ENCODE measurements at places on chromosomes 1 and 21.

- no peak for DNase-seq
Observed at GRCh38 chr1:182367926-182368325, 23.7 kb downstream of the GLUL start.

GRCh38 chr1:230105754-230106625 is 39.0 kb downstream of the GALNT2 start:
- DNase-seq: peak; percentile 24

- DNase-seq: no peak
Observed at GRCh38 chr1:58588396-58588795, 11.3 kb upstream of the TACSTD2 start.

DNA sequence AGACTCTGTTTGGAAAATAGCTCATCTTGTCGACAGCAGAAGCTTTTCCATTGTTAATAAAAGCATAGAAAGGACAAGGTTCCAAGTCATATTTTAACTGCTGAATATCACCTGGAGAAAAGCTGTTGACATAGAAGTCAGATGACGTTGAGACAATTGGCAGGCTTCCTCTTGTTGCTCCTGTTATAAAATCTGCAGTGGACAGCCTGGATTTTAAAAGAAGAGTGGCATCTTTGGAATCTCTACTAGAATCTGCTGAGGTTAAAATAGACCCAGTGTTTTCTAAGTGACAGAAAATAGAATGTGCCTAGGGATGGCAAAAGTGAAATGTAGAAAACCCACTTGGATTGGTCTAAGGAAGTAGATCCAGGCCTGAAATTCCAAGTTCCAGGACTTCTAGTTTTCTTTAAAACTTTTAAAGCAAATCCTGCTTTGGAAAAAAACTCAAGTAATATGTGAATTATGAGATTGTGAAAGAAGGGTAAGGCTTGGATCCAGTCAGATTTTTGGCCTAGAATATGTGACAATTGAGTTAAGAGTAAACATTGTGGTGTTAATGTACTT is 53.6 kb upstream of the NEXN start:
- no peak for DNase-seq

GRCh38 chr1:247322849-247323586 is 8.6 kb downstream of the ZNF496 start:
- DNase-seq: peak; percentile 37

DNA sequence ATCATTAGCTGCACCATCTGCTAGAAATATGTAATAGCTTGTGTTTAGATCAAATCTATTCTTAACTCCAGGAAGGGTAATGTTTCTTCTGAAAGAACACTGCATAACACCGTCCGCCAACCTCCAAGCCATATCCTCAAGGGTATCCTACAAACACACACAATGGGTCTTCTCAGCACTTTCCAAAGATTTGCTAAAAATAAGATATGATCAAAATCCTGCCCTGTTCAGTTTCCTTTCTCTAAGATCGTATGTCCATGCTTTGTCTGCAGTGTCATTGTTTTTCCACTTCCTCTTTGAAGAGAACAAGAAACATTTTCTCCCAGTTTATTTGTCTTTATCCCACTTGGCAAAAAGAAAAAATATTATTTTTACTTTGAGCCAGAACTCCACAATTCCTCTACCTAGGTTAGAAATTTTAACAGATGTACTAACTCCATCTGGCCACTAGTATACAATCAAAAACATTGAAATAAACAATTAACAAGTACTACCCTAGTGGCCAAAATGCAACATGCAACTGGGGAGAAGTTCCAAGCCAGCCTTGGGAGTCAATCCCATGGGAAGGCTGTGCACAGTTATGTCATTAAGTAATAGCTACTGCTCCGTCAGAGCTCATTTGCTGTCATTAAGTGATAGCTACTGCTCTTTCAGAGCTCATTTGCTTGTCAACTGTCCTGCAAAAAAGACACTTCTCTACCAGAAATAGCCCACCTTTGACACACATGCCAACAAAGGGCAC is 37.8 kb downstream of the FRRS1 start:
- no peak for DNase-seq

- DNase-seq: no peak
Observed at GRCh38 chr1:237736372-237737029, 154.2 kb downstream of the ZP4 start.

GRCh38 chr1:10979483-10979920 is 33.0 kb upstream of the TARDBP start:
- DNase-seq: no peak

- no peak for DNase-seq
Observed at GRCh38 chr1:202010180-202011015, at the start of gene ELF3. Gene ELF3 (plus strand): TSS chr1:202010587. CDS start chr1:202011137, 550 bp downstream.

DNA sequence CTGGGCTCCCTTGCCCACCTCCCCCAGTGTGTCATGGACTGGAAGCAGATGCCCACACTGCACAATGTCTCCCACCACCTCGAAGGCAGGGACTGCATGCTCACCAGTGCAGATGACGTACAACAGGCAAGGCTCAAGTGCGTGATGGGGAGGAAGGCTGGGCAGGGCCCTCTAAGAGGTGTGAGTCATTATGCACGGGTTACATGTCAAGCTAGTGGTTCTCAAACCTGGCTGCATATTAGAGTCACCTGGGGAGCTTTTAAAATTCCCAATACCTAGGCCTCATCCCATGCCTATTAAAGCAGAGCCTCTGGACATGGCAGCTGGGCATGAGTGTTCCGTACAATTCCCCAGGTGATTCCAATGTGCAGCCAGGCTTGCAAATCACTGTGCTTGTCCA is 137.9 kb upstream of the NGF start:
- no peak for DNase-seq

GRCh38 chr1:70299472-70299871 is 55.0 kb downstream of the ANKRD13C start:
- no peak for DNase-seq

DNA sequence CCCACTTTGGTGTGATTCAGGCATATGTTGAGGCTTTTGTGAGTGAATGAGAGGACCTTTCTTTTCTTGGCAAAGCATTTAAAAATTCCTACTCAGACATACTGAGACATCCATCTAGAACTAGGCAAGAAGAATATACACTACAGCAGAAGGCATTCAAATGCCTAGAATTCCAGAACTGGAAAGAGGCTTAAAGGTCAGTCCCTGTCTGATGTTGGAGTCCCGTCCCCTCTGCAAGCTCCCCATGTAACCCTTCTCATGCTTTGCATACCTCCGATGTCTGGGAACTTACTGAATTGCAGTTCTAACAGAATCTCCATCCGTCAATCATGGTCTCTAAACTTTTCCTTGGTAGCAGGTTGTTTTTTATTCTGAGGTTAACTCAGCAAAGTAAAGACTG is 152.9 kb downstream of the ATP6V1G3 start:
- no peak for DNase-seq

- DNase-seq: no peak
Observed at GRCh38 chr1:173093691-173094445, 43.1 kb upstream of the TNFSF18 start.

DNA sequence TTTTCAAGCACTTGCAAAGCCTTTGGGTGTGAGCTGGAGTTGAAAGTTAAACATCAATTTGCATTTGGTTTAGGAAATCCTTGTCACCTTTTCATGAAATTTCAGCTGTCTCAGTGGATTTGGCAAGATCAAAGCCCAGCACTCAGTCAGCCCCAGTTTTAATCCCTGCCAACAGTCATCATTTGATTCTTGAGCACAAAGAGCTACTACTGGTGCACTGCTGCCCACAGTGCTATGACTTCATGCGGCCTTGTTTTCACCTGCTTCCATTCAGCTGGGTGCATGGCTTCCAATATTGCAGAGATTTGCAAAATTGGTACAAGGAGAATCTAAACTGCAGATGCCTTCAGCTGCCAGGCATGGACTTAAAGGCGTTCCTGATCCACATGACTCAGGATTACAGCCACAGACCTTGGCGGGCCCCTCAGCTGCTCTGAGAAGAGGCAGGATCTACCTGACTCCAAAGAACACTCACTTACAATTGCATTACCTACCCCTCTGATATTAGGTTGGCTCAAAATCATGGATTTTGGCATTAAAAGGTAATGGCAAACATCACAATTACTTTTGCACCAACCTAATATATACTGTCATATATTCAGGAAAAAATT is 259.1 kb downstream of the DSCAM start:
- DNase-seq: no peak

DNA sequence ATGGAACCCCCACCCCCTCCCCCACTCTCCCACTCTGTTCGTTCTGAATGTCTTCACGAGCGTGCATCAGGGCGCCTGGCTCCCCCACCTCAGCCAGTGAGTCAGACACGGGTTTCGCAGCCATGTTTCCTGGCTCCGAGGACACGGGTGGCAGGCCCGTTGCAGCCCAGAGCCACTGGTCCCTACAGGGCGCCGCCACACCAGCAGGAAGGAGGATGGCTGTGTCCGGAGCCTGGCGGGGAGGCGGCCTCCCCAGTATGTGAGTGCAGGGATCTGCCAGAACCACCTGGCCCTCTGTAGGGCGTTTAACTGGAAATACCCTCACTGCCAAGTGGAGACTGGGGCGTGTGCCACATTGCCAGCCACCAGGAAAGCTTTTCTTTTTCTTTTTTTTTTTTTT is 18.5 kb downstream of the CSTB start:
- no peak for DNase-seq

DNA sequence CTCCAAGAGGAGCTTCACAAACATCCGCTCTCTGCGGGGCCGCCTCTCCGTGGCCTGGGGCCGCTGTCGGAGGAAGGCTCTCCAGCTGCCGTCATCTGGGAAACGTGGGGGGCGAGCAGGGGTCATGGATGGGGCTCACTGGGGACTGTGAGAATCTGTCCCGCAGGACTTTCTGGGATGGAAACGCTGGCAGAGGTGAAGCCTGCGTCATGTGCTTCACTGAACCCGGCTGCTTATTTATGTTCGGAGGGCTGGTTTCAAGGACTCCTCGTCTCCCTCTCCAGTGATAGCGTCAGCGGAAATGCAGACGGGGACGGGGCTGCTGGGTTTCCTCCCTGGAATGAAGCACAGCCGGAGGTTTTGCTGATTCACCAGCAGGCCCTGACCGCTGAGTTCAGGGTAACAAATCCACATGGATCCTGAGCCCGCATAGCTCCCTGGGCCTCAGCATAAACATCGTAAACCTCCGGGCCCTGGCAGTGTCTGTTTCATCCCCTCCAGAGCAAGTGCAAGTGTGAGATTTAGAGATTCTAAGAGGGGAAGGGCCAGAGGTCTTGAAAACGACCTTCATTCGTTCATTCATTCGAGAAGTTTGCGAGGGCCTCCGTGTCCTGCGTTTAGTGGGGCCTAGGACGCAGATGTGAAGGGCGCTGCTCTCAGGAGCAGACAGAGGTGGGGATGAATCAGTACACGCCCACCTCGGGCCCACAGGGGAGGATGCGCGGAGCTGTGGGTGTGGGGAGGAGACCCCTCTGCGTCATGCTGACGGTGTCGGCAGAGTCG is 7.0 kb upstream of the POFUT2 start:
- no peak for DNase-seq

- DNase-seq: no peak
Observed at GRCh38 chr1:154208677-154209388, 2.7 kb upstream of the CFAP141 start.

DNA sequence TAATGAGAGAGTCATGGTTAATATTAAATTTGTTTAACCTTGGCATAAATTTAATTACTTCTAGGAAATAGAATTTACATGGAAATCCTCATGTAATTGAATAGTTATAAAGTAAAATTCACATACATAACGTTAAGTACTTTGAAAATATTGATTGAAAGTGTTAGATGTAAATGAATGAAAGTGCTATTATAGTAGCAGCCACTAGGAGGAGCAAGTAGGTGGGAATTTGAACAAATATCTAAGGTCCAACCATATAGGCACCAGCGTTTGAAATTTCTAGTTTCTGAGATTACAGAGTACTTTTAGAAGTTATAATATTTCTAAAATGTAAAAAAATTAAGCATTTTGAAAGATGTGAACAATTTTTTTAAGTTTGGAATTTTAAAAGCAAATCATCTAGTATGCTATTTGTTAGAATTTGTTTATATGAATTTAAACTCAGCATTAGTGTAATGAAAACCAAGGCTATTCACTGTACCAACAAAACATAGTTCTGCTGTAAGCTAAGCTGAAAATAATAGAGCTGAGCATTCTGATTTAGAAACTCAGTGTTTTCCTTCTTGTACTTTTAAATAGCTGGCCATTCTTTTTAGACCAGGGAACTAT is 3.3 kb downstream of the B3GALT2 start:
- no peak for DNase-seq

DNA sequence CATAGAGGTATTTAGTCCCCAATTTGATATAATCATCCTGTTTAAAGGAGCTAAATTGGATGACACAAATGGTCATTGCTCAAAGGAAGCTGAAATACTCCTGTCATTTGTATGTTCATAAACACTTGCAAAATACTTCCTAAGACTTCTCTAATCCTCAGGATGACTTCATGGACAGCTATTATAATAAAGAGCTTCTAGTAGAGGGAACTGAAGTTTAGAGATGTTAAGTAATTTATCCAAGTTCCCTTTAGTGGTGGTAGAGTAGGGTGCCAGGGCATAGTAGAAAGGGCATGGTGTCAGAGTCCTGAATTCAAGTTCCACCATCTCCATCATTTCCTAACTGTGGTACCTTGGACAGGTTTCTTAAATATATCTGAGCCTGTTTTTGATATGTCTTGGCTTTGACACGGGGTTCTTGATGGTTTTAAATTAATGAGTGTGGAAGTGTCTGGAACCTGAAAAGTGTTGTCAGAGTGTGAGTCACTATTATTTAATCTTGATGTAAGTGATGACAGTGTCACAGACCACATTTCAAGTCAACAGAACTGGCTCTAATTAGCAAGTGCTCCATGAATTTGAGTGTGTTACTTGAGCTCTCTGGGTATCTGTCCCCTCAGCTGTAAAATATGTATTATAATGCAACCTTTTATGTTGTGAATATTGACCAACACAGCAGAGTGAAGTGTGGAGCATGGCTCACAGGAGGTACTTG is 12.1 kb upstream of the GBP6 start:
- no peak for DNase-seq

GRCh38 chr1:25990702-25991395 is 7.0 kb downstream of the PAFAH2 start:
- DNase-seq: peak; percentile 39

- no peak for DNase-seq
Observed at GRCh38 chr1:79792219-79792930, 785.8 kb upstream of the ADGRL4 start.

GRCh38 chr1:117433943-117434342 is 66.7 kb downstream of the MAN1A2 start:
- DNase-seq: no peak

DNA sequence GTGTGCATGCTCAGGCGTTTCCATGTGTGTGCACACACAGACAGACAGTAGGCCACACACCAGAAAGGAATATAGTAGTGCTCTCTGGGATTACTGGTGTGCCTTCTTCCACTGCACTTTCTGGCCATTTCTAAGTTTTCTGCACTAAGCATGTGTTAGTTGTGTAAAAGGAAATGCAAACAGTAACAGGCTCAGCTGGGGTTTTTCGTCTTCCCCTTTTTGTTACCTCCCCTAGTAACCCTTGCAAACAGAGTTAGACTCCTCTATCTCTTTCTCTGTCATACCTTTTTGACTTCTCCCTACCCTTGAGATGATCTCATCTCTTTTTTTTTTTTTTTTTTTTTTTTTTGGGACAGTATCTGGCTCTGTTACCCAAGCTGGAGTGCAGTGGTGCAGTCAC is 196.3 kb downstream of the SDCCAG8 start:
- DNase-seq: no peak

GRCh38 chr1:223653015-223653414 is 12.5 kb downstream of the CAPN8 start:
- DNase-seq: no peak
